ENCODE measurements at places on chromosomes 6 and 20.
A peak's percentile ranks its signal among the peaks of the same experiment; 100 is the strongest.

GRCh38 chr6:11123978-11124377 lies 12.5 kb upstream of the ERVFRD-1 start:
- DNase-seq, result no peak

GRCh38 chr20:46123482-46124245 lies 5.5 kb downstream of the CD40 start:
- DNase-seq, result no peak

DNA sequence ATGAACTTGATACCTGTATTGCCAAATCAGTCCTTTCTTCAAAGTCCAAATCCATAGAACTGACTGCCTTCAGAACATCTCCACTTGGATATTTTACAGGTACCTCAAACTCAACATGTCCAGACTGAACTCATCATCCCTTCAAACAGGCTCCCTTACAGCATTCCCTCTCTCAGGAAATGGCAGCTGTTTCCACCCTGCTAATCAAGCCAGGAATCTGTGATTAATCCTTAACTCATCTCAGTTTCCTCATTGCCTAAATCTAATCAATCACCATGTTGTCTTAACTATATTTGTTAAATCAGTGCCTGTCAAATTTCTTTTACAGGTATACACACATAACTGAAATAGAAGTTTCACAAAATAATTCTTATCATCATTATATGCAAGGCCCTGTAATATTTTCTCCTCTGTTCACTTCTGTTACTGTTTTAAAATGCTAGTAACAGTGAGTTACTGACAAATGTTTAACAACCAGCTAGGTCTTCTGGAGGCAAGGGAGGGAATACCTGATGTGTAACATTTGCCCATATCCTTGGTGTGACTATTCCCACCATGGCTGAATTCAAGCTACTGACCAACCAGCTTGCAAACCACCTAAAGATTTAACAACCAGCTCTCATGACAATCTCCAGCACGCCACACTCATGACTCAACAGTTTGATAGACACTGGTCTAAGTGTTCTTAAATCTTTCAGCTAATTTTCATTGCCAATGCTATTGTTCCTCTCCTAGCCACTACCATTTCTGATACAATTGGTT lies 124.9 kb downstream of the ADAT2 start:
- no peak for DNase-seq

- DNase-seq, result peak; percentile 47
Observed at GRCh38 chr6:13354331-13355042, 26.1 kb upstream of the TBC1D7 start.

- no peak for DNase-seq
Observed at GRCh38 chr20:10478205-10478604, 43.1 kb downstream of the SLX4IP start.

DNA sequence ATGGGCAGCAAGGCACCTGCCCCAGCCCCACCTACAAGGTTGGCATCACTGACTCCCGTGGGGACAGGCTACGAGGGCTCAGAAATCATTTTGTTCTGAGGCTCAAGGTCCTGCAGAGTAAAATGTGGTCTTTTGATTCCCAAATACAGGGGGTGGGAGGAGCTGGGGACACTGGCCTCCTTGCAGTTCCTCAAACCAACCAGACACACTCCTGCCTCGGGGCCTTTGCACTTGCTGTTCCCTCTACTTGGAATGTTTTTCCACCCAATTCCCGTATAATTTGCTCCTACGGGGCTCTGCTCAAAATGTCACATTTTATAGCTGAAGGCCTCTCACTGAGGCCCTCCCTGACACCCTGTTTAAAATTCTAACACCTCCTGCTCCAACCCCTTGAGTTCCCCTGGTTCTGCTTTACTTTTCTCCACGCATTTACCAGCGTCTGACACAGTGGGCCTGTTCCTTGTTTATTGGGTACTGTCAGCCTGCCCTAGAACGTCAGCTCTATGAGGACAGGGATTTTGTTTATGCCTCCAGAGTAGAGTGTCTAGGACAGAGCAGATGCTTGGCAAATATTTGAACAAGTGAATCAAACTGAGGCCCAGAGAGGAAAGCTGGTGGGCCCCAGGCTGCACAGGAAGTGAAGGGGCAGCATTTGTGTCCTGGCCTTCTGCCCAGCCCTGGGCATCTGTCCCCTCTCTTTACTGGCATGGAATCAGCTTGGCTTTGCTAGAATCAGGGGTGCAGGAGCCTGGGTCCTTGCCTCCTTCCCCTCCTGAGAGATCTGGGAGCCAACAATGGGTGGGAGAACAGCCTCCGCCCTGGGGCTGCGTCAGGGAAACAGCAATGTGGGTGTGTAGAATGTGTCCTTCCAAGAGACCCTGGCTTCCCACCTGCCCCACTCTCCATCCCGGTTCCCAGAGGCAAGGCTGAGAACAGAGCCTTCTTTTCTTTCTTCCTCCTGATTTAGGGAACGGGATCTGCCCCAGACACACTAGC lies 18.5 kb downstream of the NOL4L start:
- DNase-seq, result no peak

DNA sequence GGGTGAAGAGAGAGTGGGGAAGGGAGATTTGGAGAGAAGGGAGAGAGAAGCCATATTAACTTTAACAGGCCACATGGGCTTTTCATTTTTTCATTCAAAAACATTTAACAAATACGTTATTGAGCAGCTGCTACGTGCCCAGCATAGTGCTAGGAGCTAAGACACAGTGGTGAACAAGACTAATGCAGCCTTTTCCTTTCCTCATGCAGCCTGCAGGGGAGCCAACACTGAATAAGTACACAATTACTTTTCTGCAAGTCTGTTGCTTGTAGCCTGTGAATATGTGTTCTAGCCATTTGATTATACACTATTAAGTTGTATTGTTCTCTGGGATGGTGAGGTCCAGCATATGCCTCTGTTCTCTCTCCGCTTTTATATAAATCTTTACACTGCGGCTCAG lies 1.9 kb upstream of the BLOC1S5 start:
- no peak for DNase-seq

Data from common myeloid progenitor, CD34-positive (primary cell).